ENCODE measurements at places on chromosomes 2 and 18.
A peak's percentile ranks its signal among the peaks of the same experiment; 100 is the strongest.

- no peak for DNase-seq
Observed at GRCh38 chr18:48371854-48372602, 37.2 kb downstream of the ZBTB7C start.

GRCh38 chr18:60506682-60507081 is 134.1 kb upstream of the MC4R start:
- DNase-seq = no peak

DNA sequence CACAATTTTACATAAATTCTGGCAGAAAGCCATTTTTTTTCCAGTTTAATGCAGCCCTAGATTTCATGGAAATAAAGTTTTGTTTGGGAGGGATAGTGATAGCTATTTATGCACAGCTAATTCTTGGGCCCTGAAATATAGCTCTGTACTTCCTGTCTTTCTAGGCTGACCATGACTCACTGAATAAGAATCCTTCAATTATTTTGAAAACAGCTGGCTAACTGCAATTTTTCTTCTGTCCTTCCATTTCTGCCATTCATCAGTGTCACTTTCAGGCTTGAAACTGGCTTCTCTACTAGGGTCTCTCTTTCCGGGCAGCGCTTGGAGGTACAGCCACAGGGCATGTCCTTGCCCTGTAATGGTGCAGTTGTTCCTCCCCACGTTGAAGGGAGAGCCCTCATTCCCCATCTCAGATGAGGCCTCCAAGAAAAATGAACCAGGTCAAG is 97.1 kb upstream of the TMEM178A start:
- DNase-seq = no peak

DNA sequence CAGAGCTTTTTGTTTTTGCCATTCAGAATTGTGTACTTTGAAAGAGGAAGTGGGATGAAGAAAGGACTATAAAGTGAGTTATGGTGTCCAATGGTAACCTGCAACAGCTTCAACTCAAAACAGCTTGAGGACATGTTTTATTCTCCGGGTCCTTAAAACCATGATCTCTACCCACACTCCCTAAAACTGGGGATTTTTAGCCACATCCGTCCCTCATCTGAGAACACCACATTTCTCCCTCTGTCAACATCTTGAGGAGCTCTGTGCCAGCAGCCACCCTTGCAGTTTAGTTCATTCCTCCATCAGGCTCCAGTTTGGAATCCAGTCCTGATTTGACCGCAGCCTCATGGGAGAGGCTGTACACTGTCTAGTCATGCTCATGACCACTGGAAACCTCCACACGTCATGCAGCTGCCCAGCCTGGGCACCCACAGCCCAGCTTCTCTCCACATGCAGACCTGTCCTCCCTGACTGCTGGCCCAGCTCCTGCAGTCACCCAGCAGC is 62.6 kb downstream of the C18orf63 start:
- DNase-seq = peak; percentile 31

DNA sequence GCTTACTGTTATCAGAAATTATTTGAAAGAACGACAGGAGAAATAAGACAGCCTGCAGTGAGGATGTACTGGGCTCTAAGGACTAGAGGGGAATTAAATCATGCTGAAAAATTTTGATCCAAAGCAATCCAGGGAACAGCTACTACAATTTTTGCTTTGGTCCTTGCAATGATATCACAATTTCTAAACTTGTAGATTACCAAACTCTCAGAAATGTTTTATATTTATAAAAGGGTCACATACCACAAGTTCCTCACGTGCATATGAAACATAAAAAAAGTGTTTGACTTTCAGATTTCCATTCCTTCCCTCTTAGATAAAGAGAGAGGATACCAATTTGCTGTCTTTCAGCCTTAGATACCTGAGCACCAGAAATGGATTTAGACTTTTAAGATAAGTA is 261.2 kb downstream of the STK39 start:
- DNase-seq = no peak

DNA sequence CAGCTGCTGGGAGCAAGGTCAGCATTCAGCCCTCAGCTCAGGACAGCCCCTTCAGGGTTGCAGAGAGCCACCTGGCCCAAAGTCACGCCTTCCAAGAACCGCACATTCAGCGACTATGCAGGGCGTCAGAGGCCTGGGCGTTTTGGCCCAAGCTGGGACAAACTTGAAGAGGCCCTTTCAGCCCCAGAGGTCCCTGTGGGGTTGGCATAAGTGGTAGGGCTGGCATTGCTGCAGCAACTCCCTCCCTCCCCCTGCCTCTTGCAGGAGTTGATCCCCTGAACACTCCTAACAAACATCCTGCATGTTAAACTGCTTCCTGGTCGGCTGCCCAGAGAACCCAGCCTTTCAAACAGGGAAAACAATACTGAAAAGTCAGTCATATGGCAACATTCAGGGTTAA is 192.9 kb upstream of the SMAD2 start:
- no peak for DNase-seq

GRCh38 chr18:75316826-75317225 is 106.2 kb downstream of the TSHZ1 start:
- no peak for DNase-seq

- DNase-seq = peak; percentile 56
Observed at GRCh38 chr2:239150125-239151011, 250.5 kb downstream of the HDAC4 start.

DNA sequence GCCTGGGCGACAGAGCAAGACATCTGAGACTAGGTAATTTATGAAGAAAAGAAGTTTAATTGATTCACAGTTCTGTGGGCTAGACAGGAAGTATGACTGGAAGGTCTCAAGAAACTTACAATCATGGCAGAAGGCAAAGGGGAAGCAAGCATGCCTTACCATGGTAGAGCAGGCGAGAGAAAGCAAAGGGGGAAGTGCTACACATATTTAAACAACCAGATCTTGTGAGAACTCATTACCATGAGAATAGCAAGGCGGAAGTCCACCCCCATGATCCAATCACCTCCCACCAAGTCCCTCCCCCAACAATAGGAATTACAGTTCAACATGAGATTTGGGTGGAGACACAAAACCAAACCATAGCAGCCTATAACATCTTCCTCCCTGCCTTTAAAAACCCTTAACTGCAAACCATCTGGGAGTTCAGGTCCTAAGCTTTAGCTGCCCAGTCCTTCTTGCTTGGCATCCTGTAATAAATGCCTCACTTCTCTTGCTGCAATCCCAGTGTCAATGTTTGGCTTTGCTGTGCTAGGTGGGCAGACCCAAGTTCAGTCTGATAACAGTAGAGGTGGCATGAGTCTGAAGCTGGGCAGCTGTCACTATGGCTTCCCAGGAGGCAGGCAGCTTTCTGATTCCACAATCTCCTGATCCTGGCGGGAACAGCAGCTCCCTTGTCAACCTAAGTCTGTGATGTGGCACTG is 11.2 kb upstream of the SP5 start:
- no peak for DNase-seq

DNA sequence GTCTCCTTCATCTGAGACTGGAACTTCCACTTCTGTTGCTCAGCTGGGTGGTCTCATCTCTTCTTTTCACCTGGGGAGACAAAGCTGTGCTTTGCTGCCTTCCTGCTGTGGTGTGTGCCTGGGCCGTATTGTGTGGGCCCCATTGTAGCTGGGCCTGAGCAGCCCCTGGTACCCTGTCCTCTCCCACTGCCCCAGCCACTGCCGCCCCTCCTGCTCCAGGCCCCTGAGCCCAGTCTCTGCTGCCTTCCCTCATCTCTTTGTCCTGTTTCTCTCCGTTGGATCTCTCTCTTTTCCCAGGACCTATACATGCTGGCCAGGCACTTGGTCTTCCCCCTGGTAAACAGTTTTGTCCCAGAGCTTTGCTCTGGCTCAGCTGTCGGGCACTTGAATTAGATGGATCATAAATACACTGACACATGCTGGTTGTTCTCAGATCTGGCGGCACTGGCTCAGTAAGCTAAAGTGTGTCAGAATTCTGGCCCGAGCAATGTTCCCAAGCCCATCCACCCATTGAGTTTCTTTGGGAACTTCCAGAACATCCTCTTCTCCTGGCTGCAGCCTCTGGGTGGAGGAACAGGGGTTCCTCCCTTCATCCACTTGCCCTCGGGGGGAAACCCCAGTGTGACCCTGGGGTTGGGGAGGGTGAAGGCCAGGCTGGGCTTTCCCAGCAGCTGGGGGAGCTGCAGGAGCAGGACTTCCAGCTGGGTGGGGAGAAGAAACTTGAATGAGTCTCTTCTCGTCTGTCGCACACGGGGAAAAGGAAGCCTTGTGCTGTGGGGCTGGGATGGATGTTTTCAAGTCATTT is 99.0 kb downstream of the DGKD start:
- no peak for DNase-seq

DNA sequence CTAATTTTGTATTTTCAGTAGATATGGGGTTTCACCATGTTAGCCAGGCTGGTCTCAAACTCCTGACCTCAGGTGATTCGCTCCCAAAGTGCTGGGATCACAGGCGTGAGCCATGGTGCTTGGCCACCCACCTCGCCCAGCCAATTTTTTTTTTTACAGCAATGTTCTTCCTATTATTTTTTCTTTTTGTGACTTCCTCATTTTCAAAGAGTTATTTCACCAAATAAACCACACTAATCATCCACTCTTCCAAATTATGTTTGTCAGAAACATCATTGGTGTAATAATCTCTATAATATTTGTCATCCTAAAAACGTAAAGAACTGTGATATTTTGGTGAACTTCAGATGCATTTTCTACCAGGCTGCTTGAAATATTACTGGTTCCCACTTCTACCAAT is 16.3 kb upstream of the PDCL3 start:
- DNase-seq = no peak

GRCh38 chr2:144115739-144116291 is 404.1 kb downstream of the ZEB2 start:
- DNase-seq = no peak

DNA sequence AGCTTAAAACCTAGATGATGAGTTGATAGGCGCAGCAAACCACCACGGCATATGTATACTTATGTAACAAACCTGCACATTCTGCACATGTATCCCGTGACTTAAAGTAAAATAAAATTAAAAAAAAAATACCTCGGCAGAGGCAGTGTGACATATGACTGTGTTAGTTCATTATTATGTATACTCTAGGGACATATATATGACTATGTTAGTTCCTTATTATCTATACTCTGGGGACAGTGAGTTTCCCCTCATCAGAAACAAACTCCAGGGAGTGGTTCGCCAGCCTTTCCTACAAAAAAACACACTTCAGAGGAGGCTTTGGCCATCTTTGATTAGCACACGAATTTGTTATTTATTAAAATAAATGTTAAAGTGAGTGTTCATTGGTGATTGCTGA is 209.5 kb downstream of the PIEZO2 start:
- DNase-seq = no peak

DNA sequence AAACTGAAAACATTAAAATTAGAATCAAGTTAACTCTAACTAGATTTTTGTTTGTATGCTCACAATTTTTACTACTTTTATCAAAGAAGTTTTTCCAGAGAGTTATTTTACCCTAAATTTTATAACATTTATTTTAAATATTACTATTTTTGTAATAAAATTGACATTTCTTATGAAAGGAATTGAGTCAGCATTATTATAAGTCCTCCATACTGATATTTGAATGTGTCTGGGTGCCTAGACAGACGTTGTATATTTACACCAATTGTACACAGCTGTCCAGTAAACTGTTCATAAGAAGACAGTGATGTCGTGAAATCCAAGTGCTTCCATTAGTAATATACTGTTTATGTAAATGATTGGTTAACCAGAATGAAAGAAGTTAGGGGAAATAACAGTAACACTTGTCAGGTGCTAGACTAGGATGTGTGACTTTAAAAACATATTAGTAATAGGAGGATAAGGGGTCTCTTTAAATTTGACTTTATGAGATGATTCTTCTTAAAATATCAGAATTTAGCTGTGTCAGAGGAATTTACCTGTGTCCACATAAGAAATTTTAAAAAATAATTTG is 73.7 kb downstream of the TANK start:
- DNase-seq = no peak

DNA sequence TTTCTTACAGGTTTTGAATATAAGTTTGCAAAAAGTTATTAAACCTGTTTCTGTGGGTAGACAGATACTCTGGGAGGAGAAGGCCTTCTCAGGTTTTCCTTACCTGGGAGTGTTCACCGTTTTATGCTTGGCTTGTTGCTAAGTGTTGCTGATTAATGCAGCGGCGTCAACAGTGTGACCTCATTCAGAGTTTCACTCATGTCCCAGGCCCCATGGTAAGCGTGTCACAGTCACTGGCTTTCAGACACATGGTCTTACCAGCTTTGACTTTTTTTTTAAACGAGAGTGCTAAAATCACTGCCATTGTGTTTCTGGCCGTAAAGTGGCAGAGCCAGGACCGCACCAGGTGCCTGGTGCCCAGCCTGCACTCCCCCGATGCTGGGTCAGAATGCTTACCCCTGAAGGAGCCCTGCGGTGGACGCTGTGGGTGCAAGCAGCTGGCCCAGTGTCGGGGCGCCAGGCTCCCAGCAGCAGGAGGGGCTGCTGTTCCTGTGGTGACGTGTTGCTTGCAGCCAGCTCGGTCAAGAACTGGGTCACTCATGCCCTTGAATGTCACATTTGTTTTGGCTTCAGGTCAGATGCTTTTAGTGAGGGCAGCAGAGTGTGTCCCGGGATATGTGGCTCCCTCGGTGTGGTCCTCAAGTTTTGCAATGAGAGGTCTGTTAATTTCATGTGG is 3.5 kb downstream of the CAPN10 start:
- DNase-seq = no peak

DNA sequence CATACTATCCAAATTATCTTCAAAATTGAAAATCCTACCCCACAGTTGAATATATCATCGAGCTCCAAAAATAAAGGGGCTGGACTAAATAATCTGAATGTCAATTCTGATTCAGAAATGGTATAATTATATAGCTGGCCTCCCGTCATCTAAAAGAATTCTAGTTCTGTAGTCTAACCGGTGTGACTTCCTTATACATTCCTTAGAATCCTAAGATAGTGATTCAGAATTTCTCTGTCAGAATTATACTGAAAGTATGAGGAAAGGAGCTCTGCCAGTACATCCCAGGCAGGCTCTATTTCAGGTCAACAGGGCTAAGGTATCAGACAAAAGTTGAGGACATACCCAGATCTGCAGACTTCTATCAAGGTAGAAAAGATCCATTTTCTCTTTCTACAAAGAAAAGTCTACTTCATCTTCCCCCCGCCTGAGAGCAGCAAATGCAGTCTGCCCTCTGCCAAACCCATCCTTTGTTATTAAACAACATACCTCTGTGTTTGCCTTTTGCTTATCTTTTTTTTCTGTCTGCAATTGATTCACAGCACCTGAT is 128.5 kb downstream of the METTL4 start:
- no peak for DNase-seq

GRCh38 chr2:101349893-101350662 is 37.2 kb downstream of the CREG2 start:
- peak; percentile 57 for DNase-seq

DNA sequence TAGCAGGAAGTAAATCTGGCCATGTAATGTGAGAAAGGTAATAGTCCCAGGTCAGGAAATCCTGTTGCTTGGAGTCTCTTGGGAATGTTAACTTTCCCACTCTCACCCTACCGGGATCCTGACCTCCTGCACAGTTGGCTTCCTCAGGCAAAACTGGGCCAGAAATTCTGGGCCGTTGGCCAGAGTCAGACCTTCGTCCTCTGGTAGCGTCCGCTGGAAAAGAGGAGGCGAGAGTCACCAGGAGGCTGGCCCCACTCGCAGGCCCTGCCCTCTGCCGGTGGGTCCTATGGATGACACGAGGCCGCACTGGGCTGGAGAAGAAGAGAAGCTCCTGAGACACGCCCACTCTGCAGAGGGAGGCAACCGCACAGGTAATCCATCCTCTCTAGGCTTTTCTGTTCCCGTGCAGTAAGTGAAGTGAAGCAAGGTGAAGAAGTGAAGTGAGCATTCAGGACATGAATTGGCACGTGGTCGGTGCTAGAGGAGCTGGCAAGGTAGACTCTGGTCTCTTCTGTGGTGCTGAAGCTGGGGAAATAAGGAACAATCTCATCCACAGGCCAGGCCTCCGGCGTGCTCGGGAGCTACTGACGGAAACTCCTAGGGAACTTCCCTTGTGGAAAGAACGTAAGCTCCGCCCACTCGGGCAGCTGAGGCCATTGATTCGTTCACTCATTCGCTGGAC is 182.7 kb upstream of the GLI2 start:
- peak; percentile 35 for DNase-seq

Measured in CD4-positive, CD25-positive, alpha-beta regulatory T cell (primary cell).